ENCODE measurements at places on chromosomes 1 and 21. TPM values are rescaled to one million over a fixed set of nuclear protein-coding genes. Genes with fewer than 3 reads are reported as not detected.

DNA sequence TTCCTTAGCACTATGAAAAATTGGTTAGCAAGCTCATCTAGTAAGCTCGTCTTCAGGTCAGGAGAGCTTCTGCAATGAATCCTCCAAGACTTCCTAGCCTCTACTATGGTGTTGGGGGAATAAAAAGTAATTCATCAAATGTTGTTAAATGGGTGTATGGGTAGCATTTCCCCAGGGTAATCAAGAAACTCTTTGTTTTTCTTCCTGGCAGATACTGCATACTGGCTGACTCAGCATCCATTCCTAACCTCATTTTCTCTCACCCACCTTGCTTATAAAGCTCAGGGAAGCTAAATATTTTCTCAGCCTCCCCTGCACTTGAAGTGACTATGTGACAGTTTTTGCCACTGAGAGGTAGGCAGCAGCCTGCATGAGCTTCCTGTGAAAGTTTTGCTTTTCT, 83.4 kb downstream of the MAB21L3 start:
- DNase-seq = no peak

The OR2T2 gene
- total RNA-seq = not detected

DNA sequence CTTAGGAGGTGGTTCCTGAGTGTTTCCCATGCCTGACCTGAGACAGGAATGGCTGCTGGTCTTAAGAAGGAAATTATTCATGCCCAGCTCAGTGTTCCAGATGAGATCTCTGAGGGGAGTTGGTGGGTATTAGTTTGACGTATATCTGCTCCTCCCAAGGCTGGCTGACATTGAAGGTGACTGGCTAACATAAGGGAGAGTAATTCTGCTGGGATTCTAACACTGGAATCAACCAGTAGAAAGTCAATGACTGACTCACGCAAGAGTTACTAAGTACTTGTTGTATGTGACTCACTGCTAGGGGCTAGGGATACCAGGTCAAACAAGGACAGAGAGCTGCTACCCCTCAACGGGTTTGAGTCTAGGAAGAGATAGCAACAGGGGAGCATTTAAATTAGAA, 177.3 kb downstream of the CACNA1E start:
- DNase-seq = no peak

DNA sequence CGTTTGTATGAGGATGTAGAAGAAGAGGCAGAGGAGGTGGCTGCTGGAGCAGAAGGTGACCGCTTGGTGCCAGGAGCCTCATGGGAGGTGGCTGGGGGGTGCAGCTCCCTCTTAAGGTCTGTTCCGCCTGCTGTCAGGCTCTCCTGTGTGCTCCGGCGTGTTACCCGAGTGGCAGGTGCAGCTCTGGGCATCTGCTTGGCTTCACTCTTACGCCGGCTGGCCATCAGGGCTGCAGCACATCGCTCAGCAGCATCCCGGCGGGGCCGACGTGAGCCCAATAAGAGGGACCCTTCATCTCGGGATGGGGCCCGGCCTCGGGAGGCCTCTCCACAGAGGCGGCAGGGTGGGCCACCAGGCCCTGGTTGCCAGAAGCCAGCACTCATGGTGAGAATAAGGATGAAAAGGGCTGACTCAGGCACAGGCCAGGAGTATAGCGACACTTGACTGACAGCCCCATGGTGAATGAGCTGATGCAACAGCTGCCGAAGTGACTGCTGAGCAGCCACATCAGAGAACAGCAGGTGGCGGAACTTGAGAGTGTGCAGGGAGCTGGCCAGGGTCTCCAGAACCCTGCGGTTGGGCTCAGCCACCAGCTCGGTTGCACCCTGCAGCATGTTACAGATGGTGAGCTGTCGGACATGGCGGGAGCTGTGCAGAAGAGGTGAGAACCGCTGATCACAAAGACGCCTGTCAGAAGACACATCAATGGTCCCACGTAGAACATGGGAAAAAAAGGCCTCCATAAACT, 17.5 kb downstream of the LRRC41 start:
- DNase-seq = peak; percentile 61

- no peak for DNase-seq
These were observed 16.2 kb downstream of the C1orf216 start for GRCh38 chr1:35702508-35702907.

DNA sequence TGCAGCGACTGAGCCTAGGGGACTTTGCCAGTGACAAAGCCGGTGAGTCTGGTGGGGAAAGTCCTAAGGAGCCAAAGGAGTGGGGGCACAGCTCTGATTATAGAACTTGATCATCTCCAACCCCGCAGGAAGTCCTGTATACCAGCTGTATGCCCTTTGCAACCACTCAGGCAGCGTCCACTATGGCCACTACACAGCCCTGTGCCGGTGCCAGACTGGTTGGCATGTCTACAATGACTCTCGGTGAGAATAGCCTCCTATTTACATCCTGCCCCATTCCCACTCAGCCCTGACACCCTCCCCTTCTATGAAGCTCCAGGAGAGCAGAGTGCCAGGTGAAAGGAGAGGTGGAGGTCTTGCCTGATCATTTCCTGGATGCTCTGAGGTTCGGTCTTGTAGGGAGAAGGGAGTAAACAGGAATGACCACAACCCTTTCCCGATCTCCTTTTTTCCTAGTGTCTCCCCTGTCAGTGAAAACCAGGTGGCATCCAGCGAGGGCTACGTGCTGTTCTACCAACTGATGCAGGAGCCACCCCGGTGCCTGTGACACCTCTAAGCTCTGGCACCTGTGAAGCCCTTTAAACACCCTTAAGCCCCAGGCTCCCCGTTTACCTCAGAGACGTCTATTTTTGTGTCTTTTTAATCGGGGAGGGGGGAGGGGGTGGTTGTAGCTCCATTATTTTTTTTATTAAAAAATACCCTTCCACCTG, 1.2 kb upstream of the PPOX start:
- DNase-seq = peak; percentile 34

DNA sequence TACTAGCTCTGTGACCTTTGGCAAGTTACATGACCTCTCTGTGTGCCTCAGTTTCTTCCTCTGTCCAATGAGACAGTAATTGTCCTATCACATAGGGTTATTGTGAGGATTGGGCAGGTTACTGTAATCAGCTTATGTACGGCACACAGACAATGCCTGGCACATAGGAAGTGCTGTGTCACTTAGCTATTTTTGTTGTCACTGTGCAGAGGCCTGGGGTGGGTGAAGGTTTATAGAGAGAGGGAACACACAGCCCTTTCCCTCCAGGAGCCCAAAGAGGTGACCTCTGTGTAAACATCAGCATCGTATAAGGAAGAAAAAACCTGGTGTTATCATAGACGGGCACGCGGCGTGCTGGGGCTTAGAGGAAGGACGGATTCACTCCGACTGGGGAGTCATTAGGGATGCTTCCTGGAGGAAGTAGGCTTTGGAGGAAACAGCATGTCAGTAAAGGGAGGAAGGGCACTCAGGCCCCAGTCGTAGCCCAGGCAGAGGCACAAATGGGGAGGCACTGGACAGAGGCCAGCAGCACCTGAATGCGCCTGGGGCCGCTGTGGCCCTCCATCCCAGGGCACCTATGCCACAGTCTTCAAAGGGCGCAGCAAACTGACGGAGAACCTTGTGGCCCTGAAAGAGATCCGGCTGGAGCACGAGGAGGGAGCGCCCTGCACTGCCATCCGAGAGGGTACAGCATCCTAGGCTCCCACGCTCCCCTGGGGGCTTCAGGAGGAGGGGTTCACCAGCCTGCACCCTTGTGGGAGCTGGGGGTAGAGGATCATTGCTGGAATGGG, 21.2 kb downstream of the CDK18 start:
- DNase-seq = no peak

GRCh38 chr21:41898998-41899397, 19.9 kb upstream of the PRDM15 start:
- no peak for DNase-seq

The CHI3L1 gene
- not detected for total RNA-seq

GRCh38 chr1:209652873-209653401, 712 bp upstream of the LAMB3 start:
- DNase-seq = no peak

The TPM3 gene
- total RNA-seq = 341 TPM

The OR2L3 gene
- total RNA-seq = not detected
